ENCODE measurements at places on chromosomes 11 and 22.

GRCh38 chr11:95365348-95365747 is 134.3 kb upstream of the SESN3 start:
- DNase-seq = no peak

DNA sequence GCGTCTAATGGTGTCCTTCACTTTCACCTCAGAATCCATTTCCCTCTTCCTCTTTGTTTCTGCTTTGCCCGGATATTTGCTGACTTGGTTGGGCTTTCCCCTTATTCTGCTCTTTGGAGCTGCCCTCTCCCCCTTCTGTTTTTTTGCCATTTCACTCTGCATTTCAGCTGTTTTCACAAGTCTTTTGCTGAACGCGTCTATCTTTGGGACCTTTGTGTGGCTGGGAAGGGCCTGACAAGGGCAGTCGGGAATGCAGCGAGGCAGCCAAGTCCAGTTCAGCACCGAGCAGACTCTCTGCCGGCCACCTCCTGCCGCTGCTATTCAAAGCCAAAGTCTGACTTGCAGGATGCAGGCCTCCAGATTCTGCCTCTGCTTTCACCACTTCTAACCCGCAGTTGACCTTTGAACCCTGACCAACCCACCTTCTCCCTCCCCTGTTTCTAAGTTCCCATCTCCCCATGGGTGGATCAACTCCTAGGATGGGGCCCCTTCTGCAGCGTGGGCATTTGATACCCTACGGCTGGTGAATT is 38.2 kb downstream of the FEZ1 start:
- no peak for DNase-seq

GRCh38 chr22:33496112-33496511 is 424.2 kb downstream of the LARGE1 start:
- DNase-seq = no peak

GRCh38 chr11:1005928-1006327 is 30.6 kb downstream of the MUC6 start:
- no peak for DNase-seq

DNA sequence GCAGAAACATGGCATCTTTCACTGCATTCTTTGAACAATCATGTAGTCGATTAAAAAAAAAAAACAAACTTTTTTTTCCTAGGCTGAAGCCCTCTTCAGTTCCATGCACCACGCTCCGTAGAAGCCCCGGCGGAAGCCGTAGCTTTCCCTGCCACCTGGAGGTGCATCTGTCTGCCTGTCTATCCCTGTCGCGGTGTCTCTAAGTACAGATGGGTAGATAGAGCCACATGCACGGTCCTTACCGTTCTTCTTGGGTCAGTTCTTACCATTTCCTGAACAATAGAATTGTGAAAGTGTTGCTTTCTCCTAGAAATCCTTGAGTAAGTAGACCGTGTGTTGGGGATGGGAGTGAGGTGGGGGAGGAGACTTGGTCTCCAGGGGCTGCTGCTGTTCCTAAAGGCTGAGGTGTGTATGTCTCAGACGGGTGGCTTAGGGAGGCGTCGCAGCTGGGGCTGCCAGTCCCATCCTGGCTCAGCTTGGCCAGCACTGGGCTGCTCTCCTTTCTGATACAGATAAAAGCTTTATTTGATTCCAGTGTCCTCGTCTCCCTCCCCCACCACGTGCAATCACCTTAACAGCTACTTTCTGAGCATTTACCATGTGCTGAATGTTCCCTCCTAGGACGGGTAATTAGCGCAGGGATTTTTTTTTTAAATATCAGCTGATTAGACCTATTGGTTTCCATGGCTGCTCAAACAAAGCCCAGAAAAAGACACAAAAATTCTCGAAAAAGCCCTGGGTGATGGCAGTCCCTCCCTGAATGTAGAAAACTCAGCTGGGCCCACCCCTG is 46.8 kb downstream of the MACROD1 start:
- DNase-seq = no peak

GRCh38 chr11:92685049-92685448 is 284.4 kb upstream of the MTNR1B start:
- DNase-seq = no peak

GRCh38 chr11:126604461-126604860 is 249.0 kb downstream of the ST3GAL4 start:
- no peak for DNase-seq

DNA sequence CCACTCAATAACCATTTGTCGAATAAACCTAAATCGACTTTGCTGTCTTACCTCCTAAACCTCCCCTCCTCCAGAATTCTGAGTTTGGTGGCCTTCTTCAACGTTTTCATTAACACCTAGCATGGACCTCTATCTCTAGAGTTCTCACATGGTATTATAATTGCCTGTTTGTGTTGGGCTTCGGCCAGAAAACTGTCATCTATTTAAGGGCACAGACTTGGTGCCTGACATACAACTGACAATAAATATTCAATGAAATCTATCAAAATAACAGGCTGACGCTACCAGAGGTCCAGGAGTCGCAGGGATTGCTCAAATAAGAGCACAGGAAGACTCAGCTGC is 687 bp downstream of the ALKBH8 start:
- DNase-seq = no peak

- no peak for DNase-seq
Measured at GRCh38 chr11:85705800-85706199, 19.8 kb upstream of the CCDC89 start.

DNA sequence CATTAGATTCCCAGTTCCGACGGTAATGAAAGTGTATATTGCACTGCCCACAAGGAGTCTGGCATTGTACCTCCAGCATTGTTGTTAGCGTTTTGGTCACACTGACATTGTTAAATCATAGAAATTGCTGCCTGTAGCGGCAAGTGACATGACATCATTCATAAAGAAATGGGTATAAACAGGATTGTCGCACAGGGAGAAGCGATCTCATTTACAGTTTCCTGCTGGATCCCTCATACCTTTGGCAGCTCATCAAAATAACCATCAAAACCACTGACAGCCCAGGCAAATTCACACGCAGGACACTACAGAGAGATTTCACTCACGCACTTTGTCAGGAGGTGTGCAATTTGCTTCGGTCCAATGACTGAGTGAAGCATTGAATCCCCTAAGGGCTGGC is 3.5 kb downstream of the HTR3B start:
- no peak for DNase-seq

- no peak for DNase-seq
Measured at GRCh38 chr11:58787903-58788302, 56.2 kb upstream of the GLYAT start.

DNA sequence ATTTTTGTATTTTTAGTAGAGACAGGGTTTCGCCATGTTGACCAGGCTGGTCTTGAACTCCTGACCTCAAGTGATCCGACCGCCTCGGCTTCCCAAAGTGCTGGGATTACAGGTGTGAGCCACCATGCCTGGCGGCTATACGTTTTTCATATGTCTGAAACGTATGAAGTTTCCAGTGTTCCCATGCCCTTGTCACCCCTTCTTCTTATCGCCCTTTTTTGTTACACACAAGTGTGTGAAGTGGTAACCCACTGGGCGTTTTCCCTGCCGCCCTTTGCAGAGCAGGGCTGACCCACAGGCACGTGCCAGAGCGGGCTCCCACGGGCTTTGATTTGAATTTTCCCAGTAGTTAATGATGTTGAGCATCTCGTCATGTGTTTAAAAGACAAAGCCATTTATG is 17.0 kb downstream of the PIM3 start:
- no peak for DNase-seq

- DNase-seq = no peak
Measured at GRCh38 chr11:30435488-30435887, 112.6 kb downstream of the ARL14EP start.

DNA sequence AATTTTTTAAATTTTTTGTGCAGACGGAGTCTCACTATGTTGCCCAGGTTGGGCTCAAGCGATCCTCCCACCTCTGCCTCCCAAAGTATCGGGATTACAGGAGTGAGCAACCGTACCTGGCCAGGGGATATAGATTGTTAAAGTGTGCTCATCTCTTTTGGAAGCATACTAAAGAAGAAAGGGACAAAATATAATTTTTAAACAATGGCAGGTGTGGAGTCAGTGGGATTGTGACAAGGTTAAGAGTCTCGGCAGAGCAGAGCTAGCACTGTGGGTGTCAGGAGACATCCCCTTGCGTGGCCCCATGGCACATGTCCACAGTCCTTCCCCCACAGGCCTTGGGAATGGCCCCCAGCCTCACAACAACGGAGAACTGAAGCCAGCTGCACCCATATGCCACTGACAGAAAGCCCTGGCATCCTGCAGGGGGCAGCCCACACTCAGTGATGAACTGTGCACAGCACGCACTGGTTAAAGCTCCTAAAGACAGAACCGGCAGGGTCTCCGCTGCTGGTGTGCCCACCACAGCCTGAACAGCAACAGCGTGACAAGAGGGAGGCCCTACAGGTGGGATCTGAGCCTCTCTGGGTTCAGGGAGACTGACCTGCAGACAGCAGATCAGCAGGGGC is 29.9 kb downstream of the SERPIND1 start:
- DNase-seq = no peak

GRCh38 chr11:75317446-75318122 is 33.9 kb downstream of the ARRB1 start:
- no peak for DNase-seq

GRCh38 chr11:57896361-57897145 is 127.1 kb upstream of the OR9Q1 start:
- no peak for DNase-seq

DNA sequence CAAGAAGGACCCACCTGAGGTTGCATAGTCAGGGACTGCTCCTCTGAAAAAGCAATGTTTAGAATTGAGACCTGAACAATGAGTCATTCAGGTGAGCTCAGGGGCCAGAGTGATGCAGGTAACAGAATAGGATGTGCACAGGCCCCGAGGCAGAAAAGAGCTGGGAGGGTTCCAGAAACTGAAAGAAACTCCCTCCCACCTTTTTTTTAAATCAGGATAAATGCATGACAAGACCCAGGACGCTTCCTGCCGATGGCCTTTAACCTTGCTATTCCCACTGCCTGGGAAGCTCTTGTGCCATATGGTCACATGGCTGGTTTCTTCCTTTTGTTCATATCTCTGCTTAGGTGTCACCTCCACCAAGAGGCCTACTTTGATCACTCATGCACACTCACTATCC is 214.2 kb upstream of the ZBED5 start:
- no peak for DNase-seq
